Activated T-cell treated with anti-CD3 and anti-CD28 coated beads for 24 hours (primary cell): ENCODE measurements at places on chromosomes 4 and X.

DNA sequence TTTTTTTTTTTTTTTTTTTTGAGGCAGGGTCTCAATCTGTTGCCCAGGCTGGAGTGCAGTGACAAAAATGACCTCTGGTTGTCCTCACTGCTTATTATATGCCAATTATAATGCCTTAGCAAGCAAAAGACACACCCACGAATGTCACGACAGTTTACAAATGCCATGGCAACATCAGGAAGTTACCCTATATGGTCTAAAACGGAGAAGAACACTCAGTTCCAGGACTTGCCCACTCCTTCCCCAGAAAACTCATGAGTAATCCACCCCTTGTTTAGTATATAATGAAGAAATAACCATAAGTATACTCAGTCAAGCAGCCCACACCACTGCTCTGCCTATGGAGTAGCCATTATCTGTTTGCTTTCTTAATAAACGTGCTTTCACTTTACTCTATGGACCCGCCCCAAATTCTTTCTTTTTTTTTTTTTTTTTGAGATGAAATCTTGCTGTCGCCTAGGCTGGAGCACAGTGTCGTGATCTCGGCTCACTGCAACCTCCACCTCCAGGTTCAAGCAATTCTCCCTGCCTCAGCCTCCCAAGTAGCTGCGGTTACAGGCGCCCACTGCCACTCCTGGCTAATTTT, 106.2 kb downstream of the SMIM20 start:
- DNase-seq, result peak; percentile 9

- DNase-seq, result no peak
Measured at GRCh38 chr4:146029939-146030710, 91.5 kb upstream of the ZNF827 start.

- no peak for DNase-seq
Measured at GRCh38 chr4:992297-993110, 700 bp downstream of the SLC26A1 start.

DNA sequence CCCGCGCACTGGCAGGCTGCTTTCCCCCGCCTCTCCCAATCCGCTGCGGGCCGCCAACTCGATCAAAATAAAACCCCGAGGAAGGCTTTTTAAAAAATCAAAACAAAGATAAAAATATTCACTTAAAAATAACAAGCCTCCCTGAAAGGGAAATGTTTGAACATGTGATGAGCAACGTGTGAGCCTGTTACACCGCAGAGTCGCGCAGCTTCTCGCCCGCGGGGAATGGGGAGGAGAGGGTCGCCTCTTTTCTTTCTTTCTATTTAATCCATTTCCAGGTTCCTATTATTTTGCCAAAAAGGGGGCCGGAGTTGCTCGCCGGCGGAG, 326.0 kb upstream of the F9 start:
- DNase-seq, result no peak

GRCh38 chr4:140764785-140765392, 8.7 kb upstream of the TBC1D9 start:
- DNase-seq, result no peak

GRCh38 chr4:62399242-62399641, 1199.1 kb downstream of the ADGRL3 start:
- DNase-seq, result no peak

DNA sequence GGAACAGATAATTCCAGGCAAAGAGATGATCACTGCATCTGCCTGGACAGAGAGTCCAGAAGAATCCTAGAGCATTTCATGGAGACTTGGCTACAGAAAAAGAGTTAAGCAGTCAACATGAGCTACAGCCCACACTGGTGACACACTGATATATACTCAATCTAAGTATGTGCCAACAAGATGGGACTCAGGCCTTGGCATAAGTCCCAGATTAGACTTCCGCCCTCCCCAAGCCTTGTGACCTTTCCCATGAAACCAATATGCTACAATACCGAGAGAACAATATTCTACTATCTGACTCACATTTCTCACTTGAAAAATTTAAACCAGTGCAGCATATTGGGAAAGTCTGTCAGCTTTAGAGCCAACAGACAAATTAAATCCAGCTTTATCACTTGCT, 65.7 kb upstream of the SLITRK2 start:
- DNase-seq, result no peak

- no peak for DNase-seq
Measured at GRCh38 chrX:10393899-10394298, 226.5 kb downstream of the MID1 start.

GRCh38 chrX:120625371-120625770, 4.5 kb downstream of the C1GALT1C1 start:
- DNase-seq, result no peak

DNA sequence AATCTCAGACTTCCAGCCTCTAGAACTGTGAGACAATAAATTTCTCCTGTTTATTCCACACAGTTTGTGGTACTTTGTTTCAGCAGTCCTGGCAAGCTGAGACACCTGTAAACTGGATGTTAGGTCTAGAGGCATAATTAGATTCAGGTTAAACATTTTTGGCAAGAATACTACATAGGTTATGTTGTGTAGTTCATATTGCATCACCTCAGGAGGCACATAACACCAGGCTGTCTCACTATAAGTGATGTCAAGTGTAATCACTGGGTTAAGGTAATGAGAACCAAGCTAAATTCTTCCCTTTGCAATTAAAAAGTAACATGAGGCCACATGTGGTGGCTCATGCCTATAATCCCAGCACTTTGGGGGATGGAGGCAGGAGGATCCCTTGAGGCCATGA, 214.2 kb downstream of the ZNF674 start:
- no peak for DNase-seq

GRCh38 chr4:121185960-121186359, 21.8 kb upstream of the TNIP3 start:
- no peak for DNase-seq

GRCh38 chrX:150476164-150476699, 92.2 kb upstream of the MTM1 start:
- no peak for DNase-seq

DNA sequence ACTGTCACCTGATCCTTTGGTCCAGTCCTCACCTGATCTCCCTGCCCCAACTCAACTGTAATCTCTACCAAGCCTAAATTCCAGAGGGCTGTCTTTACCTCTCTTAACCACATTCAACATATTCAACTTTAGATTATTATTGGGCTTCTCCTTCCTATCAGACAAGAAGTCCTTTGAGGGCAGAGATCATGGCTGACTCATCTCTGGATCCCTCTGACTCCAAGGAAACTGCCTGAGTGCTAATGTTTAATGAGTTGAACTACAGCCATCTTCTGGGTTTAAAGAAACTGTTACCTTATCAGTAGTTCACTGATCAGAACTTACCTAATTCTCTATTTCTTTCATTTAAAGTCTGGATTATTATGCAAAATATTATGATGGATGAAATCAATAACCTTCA, 135.7 kb downstream of the GPC3 start:
- DNase-seq, result no peak

- DNase-seq, result no peak
Measured at GRCh38 chrX:37314531-37314930, 34.6 kb upstream of the PRRG1 start.

DNA sequence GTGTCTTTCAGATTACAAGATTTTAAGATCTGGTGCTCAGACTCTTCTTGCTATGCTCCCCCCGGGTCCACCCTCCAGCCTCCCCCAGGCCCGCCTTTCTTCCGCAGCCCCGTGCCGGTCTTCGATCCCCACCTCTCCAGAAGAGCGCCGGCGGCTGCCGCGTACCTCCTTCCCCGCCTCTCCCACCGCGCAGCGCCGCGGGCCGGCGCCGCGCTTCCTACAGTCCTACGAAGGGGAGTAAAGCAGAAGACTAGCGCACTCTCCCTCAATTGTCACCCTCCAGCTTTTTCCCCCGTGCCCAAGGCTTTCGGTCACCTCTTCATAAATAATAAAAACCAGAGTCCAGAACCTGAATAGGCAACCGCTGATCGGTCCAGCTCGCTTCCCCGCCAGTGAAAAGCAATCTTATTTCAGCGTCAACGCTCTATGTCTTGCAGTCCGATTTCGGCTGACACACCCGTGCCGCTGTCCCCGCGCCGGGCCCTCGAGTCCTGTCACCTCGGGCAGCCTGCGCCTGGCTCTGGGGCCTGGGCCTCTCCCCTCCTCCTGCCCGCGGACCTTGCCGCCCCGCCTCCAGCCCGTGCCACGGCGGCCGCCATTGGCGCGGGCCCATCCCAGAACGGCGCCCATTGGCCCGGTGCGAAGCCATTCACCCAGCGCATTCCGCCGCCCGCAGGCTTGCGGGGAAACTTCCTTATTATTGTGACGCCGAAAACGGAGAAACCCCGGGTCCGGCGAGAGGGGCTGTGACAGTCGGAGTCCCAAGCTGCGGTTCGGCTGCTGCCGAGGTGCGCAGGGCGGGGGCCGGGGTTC, at the start of gene HERC3:
HERC3 (plus strand) TSS at position 694 of the 813 bp plus-strand sequence. CDS start 13,344 bp downstream, outside the sequence.
- DNase-seq, result peak; percentile 87

- DNase-seq, result no peak
Measured at GRCh38 chr4:147981305-147981704, 249.4 kb downstream of the ARHGAP10 start.

GRCh38 chr4:10746371-10747171, 62.0 kb upstream of the CLNK start:
- DNase-seq, result no peak

GRCh38 chr4:52099860-52100461, 48.9 kb downstream of the SPATA18 start:
- DNase-seq, result no peak

GRCh38 chrX:39397561-39398199, 596.4 kb downstream of the MID1IP1 start:
- DNase-seq, result no peak

- no peak for DNase-seq
Measured at GRCh38 chrX:45445745-45446412, 245.2 kb upstream of the DIPK2B start.

- DNase-seq, result no peak
Measured at GRCh38 chr4:80268081-80268823, 1.8 kb downstream of the FGF5 start.

DNA sequence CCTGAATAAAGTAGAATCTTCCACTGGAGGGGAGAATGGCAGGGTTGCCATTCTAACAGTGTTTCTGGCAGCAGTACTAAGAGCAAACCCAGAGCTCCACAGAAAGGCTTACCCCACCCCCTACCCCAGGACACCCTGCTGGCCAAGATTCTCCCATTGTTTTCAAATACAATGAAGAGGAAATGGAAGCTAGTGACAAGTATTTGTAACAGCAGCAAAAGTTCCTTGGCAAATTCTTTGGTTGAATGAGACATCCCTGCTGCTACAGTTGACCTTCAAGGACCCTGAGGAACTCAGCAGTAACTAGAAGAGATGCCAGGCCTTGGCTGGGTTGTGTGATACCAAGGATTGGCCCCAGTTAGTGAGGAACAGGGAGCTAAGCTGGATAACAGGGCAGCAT, 124.2 kb upstream of the DGKK start:
- no peak for DNase-seq

DNA sequence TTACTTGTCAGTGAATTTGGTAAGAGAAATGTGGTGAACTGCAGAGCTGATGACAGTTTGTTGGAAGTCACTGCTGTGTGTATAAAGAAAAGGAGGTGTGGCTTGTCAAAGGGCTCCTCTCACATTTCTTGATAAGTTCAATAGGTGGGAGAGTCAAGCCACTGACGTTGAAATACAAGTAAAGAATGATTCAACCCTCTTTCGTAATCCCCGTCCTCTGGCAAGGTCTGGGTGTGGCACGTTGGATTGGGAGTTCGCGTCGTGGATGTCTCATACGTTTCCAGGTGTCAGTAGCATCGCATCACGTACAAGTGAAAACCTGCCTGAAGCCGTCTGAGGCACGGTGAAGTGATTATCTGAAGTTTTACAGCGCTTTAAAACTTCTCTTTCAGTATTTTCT, 76.4 kb downstream of the EGF start:
- DNase-seq, result no peak

DNA sequence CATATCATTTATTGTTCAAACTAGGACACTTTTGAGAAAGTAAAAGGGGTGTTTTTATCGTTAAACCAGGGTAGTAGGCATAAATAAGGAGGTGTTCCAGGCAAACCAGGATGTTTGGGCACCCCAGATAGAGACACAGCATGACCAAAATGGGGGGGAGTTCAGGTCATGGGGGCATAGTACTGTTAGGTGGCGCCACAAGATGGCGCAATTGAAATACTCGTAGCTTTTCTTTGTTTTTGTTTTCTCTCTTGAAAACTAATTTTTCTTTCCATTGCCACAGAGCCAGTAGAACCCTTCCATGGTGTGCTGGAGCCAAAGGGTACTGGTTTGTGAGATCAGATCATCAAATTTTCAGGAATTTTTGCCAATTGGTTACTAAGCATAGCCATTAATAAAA, 283.4 kb downstream of the BCOR start:
- no peak for DNase-seq

GRCh38 chr4:27176881-27177280, 316.2 kb downstream of the STIM2 start:
- no peak for DNase-seq

- no peak for DNase-seq
Measured at GRCh38 chr4:183624548-183624947, 34.4 kb downstream of the RWDD4 start.

- DNase-seq, result no peak
Measured at GRCh38 chrX:123331859-123332258, 147.8 kb downstream of the GRIA3 start.

DNA sequence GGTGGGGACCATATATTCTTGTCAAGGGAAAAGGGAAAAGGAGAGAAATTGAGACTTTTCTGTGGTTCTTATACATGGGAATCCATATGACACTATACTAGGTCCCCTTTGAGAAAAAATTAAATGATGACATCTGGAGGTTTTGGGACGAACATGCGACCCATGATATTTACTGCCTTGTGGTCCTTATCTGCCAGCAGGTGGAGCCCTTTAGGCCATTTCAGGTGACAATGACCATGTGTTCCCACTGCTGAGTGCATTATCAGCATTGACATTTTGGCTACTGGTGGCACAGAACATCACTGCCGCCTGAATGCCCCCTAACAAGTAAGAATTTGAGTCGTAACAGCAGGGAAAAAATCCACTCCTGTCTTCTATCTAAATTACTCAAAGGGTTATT, 843.4 kb downstream of the FSTL5 start:
- DNase-seq, result no peak

- no peak for DNase-seq
Measured at GRCh38 chrX:39018541-39018940, 217.3 kb downstream of the MID1IP1 start.

GRCh38 chr4:26459756-26460530, 30.3 kb downstream of the CCKAR start:
- DNase-seq, result no peak

- DNase-seq, result no peak
Measured at GRCh38 chr4:180560896-180561295, 1682.3 kb upstream of the TENM3 start.

GRCh38 chr4:17414392-17414791, 97.5 kb downstream of the QDPR start:
- DNase-seq, result no peak

- DNase-seq, result no peak
Measured at GRCh38 chr4:56082829-56083228, 134.1 kb downstream of the CEP135 start.

GRCh38 chr4:122669911-122670738, 49.3 kb upstream of the IL21 start:
- DNase-seq, result no peak
